ENCODE measurements at places on chromosomes 5 and 9.

GRCh38 chr9:108511307-108511706 lies 344.5 kb downstream of the ACTL7B start:
- no peak for DNase-seq

- DNase-seq = no peak
Measured at GRCh38 chr9:113185271-113185670, 34.5 kb downstream of the SLC31A2 start.

DNA sequence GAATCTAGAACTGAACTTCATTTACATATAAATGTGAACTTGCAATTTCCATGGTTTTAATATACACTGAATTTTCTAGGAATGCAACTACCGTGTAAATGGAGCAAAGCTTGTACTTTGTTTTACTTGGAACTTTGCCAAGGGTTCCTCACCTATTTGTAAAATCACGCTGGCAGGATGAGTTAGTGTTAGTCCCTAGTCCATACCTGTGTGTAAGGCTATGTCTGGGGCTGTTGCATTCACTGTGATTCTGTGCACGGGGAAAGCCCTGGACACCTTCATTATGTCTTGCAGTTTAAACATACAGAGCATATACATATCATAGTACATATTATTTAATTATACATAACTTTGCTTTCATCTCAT lies 119.9 kb downstream of the PAX5 start:
- DNase-seq = no peak

GRCh38 chr9:133672503-133673257 lies 36.5 kb downstream of the DBH start:
- DNase-seq = no peak

GRCh38 chr9:14240537-14240936 lies 73.4 kb downstream of the NFIB start:
- no peak for DNase-seq

GRCh38 chr5:54470128-54470527 lies 14.6 kb downstream of the HSPB3 start:
- no peak for DNase-seq

DNA sequence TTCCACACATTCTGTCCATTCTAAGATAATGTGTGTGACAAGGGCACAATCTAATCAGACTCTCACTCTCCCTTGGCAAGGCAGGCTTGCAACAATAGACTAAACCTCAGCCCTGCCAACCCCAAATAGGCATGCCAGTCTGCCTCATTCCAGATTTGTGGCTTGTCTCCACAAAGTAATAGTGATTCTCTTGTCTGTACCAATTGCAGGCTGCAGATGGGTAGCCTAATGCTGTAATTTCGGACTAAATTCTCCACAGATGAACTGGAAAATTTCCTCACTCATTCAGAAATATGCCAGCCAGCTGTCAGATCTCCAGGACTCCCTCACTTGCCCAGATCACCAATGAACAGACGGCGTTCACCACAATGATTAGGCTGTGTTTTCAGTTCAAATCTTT lies 413.6 kb downstream of the ELAVL2 start:
- DNase-seq = no peak

DNA sequence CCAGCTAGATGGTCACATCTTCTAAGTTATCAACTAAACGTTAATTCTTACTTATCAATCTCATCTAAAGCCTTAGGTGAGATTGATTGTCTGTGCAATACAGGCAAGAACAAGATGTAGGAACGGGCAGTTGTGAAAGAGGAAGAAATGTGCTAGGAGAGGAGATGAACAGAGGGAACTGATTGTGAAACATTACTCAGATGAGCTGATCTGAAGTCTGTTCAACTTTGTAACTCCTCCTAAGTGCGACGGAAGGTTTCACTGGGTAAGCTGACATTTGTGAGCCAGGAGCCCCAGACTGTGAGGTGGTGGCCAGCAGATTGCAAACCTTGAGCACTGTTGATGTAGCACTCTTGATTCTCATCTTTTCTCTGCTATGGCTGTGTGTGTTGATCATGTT lies 204.1 kb downstream of the CD180 start:
- DNase-seq = no peak

DNA sequence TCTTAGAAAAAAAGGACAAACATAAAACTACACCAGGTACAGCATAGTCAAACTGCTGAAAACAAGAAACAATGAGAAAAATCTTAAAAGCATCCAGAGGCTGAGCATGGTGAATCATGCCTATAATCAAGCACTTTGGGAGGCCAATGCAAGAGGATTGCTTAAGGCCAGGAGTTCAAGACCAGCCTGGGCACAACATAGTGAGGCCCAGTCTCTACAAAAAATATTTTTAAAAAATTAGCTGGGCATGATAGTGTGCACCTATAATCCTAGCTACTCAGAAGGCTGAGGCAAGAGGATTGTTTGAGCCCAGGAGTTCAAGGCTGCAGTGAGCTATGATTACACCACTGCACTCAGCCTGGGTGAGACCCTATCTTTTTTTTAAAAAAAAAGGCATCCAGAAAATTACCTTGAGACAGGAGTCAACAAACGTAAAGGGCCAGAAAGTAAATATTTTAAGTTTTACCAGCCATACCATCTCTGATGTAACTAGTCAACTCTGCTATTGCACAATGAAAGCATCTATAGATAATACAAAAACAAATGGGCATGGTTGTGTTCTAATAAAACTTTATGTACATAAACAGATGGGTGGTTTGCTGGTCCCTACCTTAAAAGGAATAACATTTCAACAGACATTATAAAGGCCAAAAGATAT lies 19.8 kb downstream of the AP3B1 start:
- no peak for DNase-seq

- no peak for DNase-seq
Measured at GRCh38 chr5:118687100-118687499, 301.2 kb downstream of the DTWD2 start.

- no peak for DNase-seq
Measured at GRCh38 chr5:112002376-112002775, 245.4 kb upstream of the NREP start.

GRCh38 chr9:112157087-112157486 lies 18.0 kb downstream of the SUSD1 start:
- no peak for DNase-seq

- no peak for DNase-seq
Measured at GRCh38 chr9:110995420-110996340, 42.6 kb downstream of the LPAR1 start.

- DNase-seq = no peak
Measured at GRCh38 chr9:122307925-122308324, 43.2 kb downstream of the MRRF start.

DNA sequence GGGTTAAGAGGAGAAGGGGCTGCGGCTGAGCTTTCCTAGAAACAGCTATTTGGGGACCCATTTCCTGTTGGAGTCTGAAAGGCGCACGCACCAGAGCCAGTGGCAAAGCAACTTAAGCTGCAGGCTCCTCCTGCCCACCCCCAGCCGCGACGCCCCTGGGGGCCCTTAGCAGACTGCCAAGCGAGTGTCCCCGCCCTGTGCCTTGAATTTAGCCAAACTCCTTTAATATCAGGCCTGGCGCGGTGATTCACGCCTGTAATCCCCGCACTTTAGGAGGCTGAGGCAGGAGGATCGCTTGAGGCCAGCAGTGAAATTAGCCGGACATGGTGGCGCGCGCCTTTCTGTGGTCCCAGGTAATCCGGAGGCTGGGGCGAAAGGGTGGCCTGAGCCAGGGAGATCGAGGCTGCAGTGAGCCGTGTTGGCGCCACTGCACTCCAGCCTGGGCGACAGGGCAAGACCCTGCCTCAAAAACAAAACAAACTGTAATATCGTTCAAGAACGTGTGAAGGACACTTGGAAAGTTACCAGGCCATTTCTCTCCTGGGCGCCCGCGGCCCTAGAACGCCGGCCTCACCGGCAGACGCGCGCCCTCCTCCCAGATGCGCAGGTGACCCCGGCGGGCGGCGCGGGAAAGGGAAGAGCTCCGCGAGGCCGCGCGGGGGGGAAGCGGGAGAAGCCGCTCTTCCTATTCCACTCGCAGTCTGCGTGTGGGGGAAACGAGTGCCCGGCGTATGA lies 1.0 kb upstream of the F2R start:
- DNase-seq = peak; percentile 57

All from CD8-positive, alpha-beta T cell (primary cell).